Lower leg skin (tissue), 4 donors: ENCODE measurements at places on chromosomes 6 and 20. TPM values are rescaled to one million over a fixed set of nuclear protein-coding genes. Genes with fewer than 3 reads are reported as not detected.

GRCh38 chr6:13005994-13006393 is 289.4 kb downstream of the PHACTR1 start:
- no peak for DNase-seq

- no peak for DNase-seq
Observed at GRCh38 chr6:18422136-18422535, 35.0 kb downstream of the RNF144B start.

The GGT7 gene
- 8.6 TPM for total RNA-seq

GRCh38 chr6:165660857-165661663 is 2.0 kb downstream of the PDE10A start:
- DNase-seq, result no peak

DNA sequence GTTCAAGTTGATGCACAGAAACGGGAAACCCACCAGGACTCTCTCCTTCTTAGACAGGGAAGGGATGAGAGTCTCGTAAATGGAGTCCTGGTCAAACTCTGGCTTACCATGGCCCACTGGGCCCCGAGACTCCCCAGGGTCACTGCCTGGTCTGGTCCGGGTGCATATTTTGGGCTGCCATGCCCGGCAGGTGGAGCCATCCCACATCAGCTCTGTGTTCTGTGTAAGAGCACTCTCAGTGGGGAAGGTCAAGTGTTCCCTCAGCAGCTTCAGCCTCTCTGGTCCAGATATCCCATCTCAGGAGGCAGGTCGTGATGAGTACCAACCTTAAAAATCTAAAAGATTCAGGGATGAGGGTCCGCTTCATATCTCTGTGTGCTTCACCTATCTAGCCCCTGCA is 138.8 kb downstream of the EDN3 start:
- DNase-seq, result no peak

DNA sequence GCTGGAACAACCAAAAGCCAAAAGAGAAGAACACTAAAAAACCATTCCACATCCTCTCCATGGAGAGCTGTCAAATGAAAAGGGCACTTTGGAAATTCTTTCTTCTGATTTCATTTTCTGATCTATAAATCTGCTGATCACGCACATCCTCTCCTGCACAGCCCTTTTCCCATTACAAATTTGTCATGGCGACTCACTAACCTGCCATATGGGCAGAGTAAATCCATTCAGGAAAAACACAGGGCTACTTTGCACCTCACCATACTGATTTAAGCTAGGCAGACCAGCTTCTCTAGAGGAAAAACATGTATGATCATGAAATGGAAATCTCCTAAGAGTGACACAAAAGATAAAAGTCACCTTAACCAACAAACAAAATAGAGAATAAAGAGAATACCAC is 26.0 kb downstream of the TOMM6 start:
- DNase-seq, result no peak

DNA sequence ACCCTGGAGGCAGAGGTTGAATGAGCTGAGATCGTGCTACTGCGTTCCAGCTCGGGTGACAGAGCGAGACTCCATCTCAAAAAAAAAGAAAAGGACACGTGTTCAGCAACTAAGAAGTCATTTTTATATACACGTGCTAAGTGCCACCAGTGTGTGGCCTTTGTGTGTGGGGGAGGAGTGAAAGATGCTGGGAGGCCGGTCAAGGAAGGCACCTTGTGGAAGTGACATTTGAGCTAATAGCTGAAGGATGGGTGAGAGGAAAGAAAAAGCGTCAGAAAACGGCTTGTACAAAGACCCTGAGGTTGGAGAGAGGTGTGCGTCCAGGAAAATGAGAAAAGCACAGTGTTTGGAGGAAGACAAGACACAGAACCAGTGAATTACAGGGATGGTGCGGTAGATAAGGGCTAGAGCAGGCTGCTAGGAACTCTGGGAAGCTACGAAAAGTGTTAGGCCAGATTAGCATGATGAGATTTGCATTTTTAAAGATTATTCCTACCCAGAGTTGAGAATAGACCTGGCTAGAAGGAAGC is 11.6 kb downstream of the RREB1 start:
- no peak for DNase-seq

DNA sequence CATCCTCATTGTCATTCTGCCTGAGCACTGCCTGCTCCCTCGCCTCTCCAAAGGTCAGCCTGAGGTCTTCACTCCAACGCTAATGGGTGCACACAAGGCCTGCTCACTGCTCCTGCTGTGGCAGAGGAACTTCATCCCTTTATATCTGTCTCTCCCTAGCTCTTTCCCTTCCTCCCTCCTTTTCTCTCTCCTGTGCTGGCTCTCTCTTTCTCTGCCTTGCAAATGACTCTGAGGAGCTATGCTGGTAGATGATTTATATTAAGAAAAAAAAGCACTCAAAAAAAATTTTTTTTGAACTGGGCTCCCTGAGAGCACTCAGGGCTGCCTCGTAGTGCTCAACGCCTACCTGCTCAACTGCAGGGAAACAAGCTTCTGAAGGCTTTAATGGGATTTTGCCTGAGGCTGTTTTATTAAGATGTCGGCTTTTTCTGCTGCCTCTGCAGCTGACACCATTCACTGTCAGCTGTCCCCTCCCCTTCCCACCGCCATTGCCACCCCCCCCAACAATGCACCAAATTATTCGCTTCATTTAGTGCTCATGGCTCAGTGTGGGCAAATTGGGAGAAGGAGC is 137.7 kb upstream of the DEFB112 start:
- no peak for DNase-seq

GRCh38 chr6:17269840-17270239 is 11.3 kb upstream of the RBM24 start:
- no peak for DNase-seq
